ENCODE measurements at places on chromosomes 6 and 20.

GRCh38 chr6:5308066-5308465, 46.8 kb downstream of the FARS2 start:
- DNase-seq = no peak

GRCh38 chr6:22072949-22073348, 223.9 kb downstream of the PRL start:
- no peak for DNase-seq

DNA sequence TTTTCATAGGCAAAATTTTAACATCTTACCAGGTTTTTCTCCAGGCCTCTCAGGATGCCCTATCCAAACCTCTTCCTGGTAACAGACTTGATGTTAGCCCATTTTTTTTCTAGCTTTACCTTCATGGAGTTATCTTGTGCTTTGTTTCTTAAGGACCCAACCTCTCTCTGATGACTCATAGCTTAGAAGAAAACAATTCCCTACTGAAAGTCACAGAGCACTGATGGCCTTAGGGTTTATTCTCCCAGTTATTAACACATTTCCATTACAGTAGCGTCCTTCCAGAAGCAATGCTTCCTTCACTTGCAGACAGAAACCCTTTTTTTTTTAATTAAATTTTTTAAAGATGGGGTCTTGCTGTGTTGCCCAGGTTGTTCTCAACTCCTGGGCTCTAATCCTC, 79.4 kb downstream of the IYD start:
- no peak for DNase-seq

GRCh38 chr6:84350397-84350796, 123.0 kb upstream of the CEP162 start:
- no peak for DNase-seq

DNA sequence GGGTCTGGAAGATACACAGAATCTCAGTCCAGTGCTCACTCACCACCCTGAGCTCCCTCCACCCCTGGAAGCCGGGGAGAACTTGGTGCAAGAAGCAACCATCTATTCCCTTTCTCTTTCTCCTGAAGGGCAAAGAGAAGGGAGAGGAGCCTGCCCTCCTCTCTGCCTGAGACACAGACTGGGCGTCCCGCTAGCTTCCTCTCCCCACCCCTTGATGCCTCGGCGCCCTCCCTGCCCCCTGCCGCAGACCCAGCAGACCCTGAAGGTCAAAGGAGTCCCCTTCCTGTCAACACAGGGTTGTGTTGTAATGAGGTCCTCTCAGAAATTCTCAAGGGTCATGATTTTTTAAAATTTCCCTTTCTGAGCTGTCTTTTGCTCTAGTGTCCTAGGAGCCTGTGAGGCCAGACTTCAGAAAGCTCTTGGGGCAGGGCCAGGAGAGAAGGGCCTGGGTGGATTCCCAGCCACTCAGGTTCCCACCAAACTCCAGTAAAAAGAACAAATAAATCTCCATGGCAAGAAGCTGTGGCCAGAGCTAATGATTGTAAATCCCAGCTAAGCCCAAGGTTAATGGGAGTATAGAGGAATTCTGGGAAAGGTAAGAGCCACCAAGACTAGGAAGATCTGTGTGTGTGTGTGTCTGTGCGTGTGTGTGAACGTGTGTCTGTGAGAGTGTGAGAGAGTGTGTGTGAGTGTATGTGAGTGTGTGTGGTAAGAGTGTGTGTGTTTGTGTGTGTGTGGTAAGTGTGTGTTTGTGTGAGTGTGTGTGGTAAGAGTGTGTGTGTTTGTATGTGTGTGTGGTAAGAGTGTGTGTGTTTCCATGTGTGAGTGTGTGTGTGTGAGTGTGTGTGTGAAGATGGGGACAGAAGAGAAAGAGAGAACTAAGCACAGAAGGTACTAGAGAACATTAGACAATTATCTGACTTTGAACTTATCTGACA, 1.1 kb upstream of the JPH2 start:
- no peak for DNase-seq

- DNase-seq = peak; percentile 90
Measured at GRCh38 chr20:62642051-62642665, at the start of gene SLCO4A1. SLCO4A1 (plus strand) TSS chr20:62642503; CDS start chr20:62656455, 13,952 bp downstream.

GRCh38 chr6:44034391-44034861, 92.8 kb downstream of the MRPL14 start:
- no peak for DNase-seq

- no peak for DNase-seq
Measured at GRCh38 chr20:53165452-53165851, 193.3 kb downstream of the TSHZ2 start.

GRCh38 chr6:14720411-14721102, 525.3 kb upstream of the JARID2 start:
- no peak for DNase-seq

GRCh38 chr6:39980839-39981580, 46.7 kb upstream of the MOCS1 start:
- no peak for DNase-seq

GRCh38 chr20:23013429-23013828, 21.7 kb upstream of the SSTR4 start:
- no peak for DNase-seq

DNA sequence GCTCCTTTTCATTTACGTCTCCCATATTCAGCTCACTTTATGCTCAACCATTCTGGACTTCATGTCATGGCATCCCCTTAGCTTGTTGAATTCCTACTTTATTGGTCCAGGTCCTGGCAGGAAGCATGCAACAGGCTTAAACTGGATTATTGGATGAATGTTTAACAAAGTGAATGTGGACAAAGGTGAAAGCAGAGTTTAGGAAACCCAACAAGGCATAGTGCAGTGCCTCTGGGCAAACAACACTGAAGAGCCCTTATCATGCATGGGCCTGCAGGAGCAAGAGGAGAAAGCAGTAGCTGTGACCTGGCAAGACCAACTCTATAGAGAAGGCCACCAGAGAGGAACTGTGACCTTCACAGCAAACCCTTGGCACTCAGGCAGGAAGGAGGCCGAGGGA, 5.3 kb upstream of the ANKRD66 start:
- no peak for DNase-seq

DNA sequence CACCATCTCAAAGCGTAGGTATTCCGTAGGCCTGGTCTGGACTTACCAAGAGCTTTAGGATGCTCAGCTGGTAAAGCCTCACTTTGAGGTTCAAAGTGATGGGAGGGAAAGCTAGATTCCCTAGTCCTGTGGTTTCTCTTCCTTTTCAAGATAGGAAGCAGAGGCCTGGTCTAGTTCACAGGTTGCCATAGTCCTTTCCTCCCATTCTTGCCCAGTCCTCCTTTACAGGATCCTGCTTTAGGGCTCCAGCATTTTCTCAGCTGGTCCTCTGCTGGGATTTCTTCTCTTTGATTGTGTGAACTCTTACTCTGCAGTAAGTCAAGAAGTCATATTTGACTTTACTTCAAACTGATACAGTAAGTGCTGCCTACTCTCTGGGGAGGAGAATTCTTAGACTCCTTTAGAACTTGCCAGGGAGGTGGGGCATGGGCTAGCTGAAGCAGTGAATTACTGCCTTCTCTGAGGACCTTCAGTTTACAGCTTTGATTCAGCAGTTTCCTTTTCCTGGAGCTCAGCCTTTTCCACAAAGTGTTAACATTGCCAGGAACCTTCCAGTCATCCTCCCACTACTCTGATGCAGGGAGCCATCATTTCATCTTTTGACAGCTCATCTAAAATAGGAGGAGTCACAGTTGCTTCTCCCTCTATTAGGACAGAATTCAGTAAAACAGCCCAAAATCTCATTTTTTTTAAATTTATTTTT, 42.8 kb upstream of the PLCG1 start:
- no peak for DNase-seq

DNA sequence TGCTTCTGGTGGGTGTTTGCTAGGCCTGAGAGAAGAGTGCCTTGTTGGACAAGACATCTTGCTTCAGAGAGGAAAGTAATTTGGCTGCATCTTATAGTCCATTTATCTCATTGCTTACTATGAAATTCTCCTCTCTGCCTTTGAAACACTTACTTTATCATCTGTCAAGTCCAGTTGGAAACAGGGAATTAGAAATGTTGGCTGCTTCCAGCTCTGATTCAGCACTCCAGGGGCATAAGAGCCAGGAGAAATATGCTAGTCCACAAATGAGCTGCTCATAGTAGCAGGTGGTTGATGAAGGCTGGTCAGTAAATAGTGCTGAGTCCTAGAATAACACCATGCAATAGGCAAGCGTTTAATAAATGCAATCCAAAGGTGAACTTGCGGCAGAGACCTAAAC, 227.1 kb downstream of the SLC35F1 start:
- no peak for DNase-seq

DNA sequence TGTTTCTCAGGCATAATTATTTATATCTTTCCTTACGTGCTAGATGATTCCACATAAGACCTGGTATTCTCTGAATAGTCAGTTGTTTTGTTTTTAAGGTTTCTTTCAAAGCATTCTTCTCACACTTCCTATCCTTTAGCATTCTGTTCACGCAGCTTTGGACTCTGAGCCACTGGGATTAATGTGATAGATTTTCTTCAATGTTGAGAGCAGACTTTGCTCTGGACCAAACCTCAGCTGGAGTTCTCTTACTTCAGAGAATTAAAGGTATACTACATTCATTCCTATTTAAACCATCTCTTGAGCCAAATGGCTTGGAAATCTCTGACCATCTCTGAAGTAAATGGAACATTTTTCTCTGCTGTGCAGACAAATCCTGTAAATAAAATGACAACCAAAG, 70.7 kb upstream of the TRAF3IP2 start:
- no peak for DNase-seq

DNA sequence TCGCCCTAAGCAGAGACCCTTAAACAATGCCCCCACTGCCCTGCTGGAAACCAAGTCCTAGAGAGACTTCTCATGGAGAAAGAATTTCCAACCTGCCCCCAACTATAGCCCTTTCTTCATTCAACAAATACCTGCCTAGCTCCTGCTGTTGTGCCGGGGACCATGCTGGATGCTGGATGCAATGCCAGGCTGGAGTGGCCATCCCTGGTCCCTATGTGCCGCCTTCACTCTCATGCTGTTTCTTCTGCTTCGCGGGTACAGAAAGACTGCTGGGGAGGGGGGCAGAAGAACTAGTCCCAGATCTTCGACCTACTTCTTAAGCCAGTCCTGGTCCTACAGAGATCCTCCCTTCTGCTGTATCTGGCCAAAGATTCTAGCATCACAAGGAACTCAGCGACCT, 3.4 kb downstream of the MDGA1 start:
- no peak for DNase-seq

DNA sequence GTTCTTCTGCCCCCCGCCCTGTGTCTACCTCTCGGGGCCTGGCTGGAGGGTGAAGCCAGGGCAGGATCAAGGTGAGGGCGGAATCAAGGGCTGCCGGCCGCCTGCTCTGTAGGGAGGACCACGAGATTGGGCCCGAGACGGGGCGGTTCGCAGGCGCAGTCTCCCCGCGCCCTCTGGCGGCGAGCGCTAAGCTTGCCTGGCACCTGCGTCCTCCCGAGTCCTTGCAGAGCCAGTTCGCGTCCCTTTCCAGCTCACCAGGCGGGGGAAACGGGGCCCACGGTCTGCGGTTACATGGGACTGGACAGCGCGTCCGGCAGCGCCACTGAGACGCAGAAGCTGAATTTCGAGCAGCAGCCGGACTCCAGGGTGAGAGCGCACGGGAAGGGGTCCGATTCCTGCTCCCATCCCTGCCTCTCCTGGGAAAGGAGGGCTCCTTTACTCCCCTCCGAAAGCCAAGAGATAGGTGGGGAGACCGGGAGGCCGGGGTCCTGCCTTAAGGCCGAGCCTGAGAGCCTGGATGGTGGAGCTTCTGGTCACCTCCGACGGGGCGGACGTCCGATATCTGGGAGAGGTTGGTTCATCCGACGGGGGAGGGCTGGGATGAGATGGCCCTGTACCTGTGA, 3.6 kb upstream of the MATN4 start:
- peak; percentile 65 for DNase-seq

- DNase-seq = no peak
Measured at GRCh38 chr6:134994431-134994830, 44.5 kb upstream of the ALDH8A1 start.
